Right ventricle myocardium superior (tissue), 1 donor: ENCODE measurements at places on chromosomes 2 and 18.

DNA sequence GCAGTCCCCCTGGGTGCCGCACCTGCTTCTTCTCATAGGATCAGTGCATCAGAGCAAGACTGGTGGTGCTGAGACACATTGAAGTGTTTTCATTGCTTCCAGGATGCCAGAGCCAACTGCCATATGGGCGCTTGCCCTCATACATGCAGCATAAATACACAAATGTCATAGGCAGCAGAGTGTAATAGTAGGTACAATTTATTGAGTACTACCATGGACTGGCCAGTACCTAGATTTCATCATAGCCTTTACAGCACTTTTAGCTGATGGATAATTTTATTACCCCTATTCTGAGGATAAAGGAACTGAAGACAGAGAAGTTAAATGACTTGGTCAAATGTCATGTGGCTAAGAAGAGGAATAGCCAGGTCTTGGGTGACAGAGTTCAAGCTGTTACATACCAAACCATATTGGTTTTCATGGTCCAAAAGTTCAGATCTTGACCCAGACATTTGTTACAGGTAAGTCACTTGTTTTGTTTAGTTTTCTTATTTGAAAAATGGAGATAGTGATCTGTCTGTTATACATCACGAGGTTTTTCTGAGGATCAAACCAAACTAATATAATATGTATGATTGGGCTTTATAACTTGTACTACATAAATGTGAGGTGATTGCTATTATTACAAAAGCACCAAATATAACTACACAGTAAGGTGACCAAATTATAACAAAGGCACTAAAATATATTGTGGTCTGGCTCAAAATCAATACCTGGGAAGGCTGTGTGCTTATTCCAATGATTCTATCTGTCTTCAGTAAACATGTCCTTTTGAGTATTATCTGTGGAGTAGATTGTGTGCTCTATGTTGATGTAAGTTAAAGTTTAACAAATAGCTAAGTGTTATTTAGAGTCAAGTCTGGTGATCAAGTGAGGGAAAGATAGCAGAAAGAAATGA lies 151.9 kb upstream of the CYRIA start:
- no peak for DNase-seq

DNA sequence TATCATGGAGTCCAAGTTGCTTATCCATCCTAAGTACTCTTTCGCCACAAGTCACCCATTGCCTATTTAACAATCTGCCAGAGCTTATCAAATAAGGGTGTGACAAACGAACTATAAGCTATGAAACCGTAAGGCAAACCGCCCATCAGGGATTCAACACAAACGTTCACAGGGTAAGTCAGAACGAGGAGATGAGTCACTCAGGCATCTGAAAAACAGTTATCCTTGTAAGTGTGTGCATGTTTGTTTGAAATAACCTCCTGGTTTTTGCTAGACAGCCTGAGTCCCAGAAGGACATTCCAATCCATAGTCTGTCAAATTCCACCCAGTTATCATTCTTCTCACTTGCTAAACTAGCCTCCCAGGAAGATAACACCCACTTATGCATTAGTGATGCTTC lies 299.1 kb downstream of the PAX3 start:
- no peak for DNase-seq

GRCh38 chr2:64718250-64718885 lies 64.7 kb upstream of the SERTAD2 start:
- no peak for DNase-seq

DNA sequence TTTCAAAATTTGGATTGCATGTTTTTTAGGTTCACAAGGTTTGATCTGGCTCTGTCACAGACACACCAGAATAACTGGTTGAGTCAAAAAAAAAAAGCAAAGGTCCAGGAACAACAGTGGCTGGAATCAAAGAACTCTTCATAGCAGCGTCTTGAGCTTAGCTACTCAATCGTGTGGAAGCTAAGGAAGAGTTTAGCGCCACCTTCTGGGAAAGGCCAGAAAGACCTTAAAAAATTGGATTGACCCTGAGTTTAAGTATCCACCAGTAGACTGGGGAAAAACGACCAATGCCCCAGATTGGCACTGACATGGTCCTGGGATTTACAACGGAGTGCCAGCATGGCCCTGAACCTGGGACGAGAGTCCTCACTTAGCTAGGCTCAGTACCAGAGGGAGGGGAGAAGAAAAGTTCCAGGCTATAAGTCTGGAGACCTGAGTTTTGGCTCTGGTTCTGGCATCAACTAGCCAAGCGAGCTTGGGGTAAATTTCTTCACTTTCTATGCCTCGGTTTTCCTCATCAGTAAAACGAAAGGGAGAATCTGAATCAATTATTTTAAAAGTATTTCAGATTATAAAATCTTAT lies 71.1 kb upstream of the TFCP2L1 start:
- no peak for DNase-seq

- peak; percentile 57 for DNase-seq
Observed at GRCh38 chr2:181656450-181657291, at the start of gene CERKL. TSS of gene CERKL (minus strand) at chr2:181657105. CDS start at chr2:181657006, 99 bp downstream.

- DNase-seq = no peak
Observed at GRCh38 chr2:219951099-219951498, 323.7 kb downstream of the SLC4A3 start.

DNA sequence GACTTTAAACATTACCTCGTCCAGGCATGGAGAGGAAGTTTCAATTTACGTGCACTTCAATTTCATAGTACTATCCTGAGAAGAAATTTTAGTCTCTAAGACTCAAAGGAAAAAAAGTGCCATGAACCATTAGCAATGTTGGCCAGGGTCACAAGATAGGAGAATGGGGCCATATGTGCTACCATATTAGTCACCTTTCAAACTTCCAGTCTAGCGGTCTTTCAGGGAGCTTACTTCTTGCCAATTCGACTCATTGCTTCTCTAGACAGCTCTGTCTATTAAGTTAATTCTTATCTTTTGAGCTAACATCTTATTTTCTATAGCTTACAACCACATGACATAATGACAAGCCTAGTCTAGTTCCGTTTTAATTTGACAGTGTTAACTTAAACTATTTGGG lies 129.1 kb downstream of the ANKRD44 start:
- no peak for DNase-seq

DNA sequence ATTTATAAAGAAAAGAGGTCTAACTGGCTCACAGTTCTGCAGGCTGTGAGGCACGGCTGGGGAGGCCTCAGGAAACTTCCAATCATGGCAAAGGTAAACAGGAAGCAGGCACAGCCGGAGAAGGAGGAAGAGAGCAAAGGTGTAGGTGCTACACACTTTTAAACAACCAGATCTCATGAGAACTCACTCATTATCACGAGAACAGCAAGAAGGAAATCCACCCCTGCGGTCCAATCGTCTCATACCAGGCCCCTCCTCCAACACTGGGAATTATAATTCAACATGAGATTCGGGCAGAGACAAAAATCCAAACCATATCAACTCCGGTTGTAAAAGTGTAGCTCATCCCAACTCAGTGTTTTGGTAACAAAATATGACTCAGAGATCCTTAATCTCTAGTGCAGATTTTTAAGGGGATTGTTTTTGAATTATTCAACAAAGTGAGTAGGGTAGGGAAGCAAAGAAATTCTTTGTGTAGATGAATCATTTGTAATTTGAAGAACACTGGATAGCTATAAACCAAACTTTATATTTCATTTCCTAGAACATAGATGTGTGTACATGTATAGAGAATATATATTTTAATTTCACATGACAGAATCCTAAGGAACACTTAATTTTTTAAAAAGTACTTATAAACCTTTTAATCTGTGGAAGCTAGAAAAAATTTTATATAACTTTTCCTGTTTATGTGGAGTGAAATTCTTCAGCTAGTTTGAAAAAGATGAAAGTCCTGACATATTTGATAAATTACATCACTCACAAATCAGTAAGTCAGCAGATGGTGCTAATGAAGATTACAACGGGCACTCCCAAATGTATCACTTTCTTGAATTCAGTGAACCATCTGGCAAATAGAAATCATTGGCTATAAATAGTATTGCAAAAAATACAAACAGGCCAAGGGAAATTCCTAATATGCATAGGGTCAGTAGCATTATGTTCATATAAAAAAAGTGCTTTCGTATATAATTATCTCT lies 130.1 kb downstream of the OLA1 start:
- DNase-seq = no peak

DNA sequence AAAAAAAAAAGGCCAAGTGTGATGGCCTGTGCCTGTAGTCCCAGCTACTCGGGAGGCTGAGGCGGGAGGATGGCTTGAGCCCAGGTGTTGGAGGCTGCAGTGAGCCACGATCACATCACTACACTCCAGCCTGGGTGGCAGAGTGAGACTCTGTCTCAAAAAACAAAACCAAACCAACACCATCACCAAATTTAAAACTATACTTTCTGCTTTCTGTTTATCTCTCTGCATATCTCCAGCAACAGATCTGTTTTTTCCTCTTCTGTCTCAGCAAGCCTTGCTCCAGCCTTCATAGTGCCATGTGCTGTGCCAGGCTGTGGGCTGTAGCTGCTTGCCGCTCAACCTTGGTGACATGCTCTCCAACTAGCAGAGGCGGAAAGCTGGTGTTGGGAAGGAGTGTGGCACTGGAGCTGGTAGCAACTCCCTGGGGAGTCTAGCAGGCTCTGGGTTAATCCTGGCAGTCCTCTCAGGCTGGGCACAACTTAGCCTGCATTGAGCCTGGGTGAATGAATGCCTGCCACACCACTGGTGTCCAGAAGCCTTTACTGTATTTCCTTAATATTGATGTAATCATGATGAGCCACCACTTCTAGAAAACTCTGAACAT lies 204.1 kb downstream of the LDLRAD4 start:
- DNase-seq = no peak

GRCh38 chr2:117190856-117191559 lies 623.5 kb upstream of the DDX18 start:
- no peak for DNase-seq

- DNase-seq = no peak
Observed at GRCh38 chr2:62727876-62728566, 22.5 kb downstream of the EHBP1 start.

DNA sequence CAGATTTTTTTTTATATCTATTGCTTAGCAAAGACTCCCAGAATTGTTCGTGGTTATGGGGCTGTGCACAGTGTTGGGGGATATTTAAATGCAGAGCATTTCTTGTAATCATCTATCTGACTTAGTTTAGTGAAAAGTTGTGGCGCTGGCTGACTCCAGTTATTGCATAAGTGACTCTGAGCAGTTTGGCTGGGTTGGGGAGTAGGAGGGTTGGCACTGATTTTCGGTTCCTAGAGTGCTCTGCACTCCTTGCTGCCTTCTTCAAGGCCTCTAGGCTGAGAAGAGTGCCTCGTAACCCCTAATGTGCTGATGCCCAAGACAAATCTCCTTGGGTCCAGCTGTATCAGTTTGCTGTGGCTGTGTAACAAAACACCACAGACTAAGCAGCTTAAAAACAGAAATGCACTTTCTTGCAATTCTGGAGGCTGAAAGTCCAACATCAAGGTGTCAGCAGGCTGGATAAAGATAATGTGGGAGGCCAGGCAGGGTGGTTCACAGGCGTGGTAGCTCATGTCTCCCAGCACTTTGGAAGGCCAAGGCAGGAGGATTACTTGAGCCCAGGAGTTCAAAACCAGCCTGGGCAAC lies 6.5 kb upstream of the IMPA2 start:
- no peak for DNase-seq

- DNase-seq = no peak
Observed at GRCh38 chr2:42068571-42069178, 20.9 kb downstream of the PKDCC start.

- DNase-seq = no peak
Observed at GRCh38 chr18:12968619-12969018, 20.8 kb downstream of the SEH1L start.

DNA sequence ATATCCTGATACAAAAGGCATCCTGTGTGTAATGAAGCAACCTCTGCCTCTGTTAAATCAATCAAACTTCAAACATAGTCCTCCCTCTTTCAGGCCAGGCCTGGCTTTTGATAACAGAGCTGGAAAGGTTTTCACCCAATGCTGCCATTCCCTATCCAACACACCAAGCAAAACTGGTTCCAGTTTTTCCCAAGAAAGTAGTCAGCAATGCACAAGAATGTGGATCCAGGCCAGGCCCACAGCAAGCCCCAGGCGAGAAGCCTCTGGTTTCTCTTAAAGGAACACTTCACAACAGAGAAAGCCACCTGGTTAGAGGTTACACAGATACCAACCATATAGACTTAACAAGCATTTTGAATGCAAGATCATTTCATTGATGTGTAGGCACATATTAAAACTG lies 49.2 kb upstream of the CCDC150 start:
- no peak for DNase-seq

GRCh38 chr2:241269707-241270520 lies 45.6 kb downstream of the HDLBP start:
- DNase-seq = no peak

DNA sequence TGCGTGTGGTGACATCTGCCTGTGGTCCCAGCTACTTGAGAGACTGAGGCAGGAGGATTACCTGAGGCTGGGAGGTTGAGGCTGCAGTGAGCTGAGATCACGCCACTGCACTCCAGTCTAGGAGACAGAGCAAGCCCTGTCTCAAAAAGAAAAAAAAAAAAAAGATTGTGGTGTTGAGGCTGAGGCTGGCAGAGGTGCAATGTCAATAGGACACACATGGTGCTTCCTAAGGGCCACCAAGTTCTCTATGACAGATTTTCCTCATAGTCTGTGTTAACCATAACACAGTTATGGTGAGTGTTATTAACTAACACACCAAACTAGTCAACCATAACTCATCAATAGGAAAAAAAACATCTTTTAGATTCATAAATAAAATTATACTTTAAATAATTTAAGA lies 494.4 kb downstream of the TMX3 start:
- DNase-seq = no peak

DNA sequence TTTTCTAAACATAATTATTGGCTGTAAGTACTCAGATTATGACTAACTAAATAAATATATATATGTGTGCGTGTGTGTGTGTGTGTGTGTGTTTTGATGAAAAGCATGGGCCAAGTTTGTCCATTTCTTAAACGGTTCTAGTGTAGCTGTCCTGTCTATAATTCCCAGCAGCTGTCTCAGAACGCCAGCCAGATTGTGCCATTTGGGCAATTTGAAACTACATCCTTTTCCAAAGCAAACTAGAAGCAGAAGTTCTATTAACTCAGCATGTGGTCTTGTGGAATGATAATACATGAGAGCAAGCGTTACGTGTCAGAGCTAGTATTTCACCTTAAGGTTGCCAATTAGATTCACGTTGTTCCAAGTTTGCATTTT lies 1.7 kb downstream of the ARHGAP28 start:
- DNase-seq = no peak

DNA sequence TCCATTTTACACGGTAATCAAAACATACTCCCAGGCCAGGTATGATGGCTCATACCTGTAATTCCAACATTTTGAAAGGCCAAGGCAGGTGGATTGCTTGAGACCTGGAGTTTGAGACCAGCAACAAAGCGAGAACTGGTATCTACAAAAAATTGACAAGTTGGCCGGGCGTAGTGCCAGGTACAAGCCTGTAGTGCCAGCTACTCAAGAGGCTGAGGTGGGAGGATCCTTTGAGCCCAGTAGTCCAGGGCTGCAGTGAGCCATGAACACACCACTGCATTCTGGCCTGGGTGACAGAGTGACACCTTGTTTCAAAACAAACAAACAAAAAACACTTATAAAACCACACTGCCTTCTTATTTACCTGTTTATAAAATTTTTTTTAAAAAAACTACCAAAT lies 80.8 kb downstream of the GAREM1 start:
- DNase-seq = peak; percentile 69
